Stimulated activated CD8-positive, alpha-beta memory T cell treated with anti-CD3 and anti-CD28 coated beads, Interleukin-4, amount 100 ng/mL, for 4 hours (primary cell): ENCODE measurements at places on chromosomes 11 and 22.

GRCh38 chr22:37127350-37127878 is 17.9 kb upstream of the TMPRSS6 start:
- no peak for DNase-seq

- DNase-seq, result no peak
These were observed 128.7 kb upstream of the C11orf58 start for GRCh38 chr11:16609769-16610168.

- DNase-seq, result no peak
These were observed 16.5 kb downstream of the ARRB1 start for GRCh38 chr11:75334976-75335375.

DNA sequence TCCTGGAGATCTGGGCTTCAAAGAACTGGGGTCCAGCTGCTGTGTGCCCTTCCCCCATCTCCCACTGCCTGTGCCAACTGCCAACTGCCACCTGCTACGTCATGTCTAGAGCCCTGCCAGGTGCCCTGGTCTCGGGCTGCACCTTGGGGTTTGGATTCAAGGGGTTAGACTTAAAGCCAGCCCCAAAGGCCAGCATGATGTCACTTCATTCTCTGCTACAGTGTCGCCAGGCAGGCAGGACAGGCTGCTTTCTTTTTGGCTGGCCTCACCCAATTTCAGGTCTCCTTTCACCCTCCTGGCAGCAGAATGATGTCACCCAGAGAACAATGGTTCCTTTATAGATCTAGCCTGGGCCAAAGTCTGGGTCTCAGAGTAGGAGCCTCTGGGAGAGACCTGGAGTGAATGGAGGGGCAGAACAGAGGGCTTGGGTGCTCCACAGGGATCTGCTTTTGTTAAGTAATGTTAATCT is 79.5 kb upstream of the CRYBB3 start:
- DNase-seq, result no peak
